ENCODE measurements at places on chromosomes 7 and 10.

GRCh38 chr7:111324228-111324627, 233.3 kb downstream of the LRRN3 start:
- DNase-seq = no peak

GRCh38 chr10:110504111-110504735, 6.5 kb downstream of the DUSP5 start:
- no peak for DNase-seq

DNA sequence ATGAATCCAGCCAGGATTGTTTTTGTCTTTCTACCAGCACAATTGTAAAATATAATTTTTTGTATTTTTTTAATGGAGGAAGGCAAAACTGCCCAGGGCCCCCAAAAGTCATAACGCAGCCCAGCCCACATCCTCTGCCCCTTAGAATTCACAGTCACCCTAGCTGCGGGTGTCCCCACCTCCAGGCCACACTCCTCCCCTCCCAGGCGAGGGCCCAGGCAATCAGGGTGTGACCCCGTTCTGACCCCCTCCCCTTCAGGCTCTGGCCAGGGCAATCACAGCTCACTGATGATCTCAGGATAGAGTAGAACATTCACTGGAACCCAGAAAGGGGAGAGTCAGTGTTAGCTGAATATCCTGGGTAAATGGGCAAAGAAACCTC, 92.0 kb upstream of the MACROH2A2 start:
- DNase-seq = no peak

- DNase-seq = no peak
Measured at GRCh38 chr10:26737730-26738129, 40.2 kb downstream of the PDSS1 start.

DNA sequence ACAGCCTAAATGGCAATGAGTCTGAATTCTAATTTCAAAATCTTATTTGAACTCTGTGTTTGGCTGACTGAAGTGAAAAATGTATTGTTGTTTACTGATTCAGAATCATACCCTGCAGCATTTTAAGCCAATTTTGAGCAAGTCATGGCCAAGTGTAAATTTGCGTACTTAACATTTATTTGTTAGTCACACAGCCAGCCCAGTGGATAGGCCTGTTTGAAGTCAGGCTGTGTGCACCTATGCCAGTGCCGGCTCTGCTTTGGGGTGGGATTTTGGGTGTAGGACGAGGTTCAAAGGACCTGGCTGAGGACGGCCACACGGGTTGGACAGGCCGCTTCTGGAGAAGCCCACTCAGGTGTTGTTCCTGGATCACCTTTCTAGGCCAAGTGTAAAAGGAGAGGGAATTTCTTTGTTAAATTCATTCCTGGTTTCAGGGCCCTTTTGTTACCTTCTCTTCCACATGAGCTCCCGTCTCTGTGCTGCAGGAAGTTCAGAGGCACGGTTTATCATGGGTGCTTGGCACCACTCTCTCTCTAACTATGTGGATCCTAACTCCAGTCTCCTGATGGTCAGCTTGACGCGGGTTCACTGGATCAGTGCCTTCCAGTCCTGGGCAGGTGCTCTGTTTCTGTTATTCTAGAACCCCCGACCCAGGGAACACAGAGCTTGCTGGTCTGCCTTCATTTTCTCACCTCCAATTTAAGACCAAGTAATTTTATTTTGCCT, 84.7 kb downstream of the CCNY start:
- no peak for DNase-seq

GRCh38 chr10:60525716-60526585, 136.3 kb upstream of the ANK3 start:
- no peak for DNase-seq

GRCh38 chr10:69641261-69641980, 11.4 kb downstream of the FAM241B start:
- DNase-seq = no peak

DNA sequence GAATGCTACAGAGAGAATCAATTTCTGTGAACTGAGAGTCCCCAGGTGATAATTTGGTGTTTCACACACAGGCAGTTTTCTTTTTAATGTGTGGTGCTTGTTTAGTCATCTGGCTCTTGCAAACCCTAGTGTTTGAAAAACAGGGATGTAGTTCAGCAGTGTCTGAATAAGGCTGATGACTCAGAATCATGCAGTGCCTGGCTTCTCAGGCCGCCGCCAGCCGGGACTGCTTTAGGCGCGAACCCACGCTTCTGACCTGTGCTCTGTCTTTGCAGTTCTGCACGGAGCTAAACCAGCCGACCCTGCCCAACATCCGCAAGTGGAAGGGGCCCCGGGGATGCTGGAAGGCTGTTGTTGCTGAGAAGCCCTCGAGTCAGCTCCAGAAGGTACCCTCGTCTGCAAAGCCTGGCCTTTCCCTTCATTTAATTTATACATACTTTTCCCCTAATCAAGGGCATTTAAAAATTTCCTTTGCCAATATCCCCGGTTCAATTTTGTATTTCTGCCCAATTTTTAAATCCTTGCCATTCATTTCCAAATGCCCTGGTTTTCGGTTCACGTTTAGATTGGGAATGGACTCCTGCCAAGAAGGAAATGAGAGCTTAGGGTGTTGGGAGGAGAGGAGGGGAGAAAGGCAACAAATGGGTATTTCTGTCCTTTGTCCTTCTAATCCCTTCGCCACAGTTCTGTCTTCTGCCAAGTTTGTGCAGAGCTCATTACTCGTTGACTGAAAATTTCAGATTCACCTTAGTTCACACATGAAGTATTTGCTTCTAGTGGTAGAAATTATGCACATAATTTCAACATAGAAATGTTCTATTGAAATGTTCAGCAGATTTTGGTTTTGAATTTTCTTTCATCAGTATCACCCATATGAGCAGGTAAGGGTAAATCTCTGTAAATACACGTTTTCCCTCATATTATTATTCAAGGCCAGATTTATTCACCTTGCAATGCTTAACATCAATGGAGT, 108.5 kb upstream of the ANLN start:
- no peak for DNase-seq

DNA sequence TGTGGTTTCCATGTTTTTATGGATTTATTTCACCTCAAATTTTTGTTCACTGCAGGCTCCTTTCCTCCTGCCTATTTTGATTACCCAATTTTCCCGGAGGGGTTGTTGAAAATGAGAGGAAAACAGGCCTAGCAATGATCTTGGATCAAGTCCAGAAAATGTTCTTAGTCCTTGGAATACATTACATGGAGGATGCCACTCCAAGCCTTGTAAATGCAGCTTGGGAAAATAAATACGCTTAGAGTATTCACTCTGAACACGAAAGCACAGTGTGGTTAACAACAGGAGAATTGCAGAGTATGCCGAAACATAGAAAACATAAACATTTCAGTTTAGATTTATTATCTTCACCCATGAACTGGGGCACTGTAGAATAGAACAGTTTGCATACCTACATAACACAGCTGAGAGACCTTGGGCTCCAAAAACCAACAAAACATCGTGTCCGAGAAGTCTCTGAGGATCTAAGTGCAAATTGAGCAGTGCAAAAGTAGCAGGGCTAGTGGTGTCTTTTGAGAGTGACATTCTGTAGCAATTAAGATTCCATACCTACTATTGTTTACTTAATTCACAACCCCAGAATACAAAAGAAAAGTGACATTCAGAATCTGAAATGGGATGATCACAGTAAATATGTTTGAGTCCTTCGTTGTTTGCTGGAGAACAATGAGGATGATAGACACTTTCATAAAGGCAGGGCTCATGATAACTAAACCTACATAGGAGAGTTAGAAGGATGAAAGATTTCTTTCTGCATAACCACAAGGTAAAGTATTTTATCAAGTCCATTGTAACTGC, 7.6 kb upstream of the CD36 start:
- no peak for DNase-seq

- no peak for DNase-seq
Measured at GRCh38 chr7:80087771-80088170, 46.9 kb upstream of the GNAI1 start.
